ENCODE measurements at places on chromosomes 5 and 9.
A peak's percentile ranks its signal among the peaks of the same experiment; 100 is the strongest.

GRCh38 chr9:5301544-5301943 is 3.0 kb downstream of the RLN2 start:
- DNase-seq = no peak

DNA sequence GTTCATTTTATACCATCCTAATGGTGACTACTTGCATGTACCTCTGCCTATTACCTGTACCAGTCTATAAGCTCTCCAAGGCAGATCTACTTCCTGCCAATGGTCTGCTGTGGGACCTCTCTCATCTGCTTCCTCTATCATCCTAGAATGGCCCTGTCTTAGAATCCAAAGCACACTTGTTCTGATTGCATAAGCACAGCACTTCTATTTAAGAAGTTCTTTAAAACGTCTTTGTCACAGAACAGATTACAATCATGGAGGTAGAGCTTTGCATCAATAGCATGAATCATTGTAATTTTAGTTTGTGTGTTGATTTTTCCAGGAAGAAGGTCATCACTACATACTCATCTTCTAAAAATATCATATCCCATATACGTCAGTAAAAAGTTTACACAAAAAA is 131.8 kb upstream of the ACOT12 start:
- no peak for DNase-seq

GRCh38 chr5:66454186-66455078 is 141.8 kb upstream of the MAST4 start:
- no peak for DNase-seq

DNA sequence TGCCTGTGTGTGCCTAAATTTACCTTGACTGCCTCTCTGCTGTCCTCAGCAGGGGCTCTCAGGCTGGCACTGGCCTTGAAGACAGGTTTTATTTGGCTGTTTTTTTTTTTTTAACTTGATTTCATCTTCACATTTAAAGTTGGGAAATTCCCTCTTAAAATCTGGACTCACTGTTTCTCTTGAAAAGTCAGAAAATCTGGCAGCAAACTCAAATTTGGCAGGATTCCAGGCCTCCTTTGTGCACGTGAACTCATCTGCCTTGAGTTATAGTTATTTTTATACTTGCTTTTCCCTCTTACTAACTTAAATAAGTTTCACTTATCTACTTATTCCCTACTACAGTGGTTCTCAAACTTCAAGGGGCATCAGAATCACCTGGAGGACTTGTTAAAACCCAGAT is 118.4 kb upstream of the MAP3K1 start:
- DNase-seq = no peak

DNA sequence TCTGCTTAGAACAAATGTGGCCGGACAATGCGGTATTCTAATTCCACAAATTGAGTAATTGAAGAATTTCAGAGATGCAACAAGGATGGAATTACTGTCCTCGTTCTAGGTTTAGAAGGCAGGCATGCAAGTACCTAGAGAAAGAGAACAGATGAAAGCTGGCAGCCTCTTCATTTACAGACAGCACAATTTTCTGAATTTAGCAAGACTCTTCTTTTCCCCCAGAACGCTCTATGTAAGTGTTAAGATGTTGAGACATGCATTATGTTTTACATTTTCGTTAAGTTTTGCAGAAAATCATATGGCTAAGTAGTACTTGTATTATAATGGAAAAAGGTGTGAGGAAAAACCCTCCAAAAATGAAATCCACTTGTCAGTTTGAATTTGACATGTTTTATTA is 259.5 kb upstream of the ARRDC3 start:
- DNase-seq = no peak

DNA sequence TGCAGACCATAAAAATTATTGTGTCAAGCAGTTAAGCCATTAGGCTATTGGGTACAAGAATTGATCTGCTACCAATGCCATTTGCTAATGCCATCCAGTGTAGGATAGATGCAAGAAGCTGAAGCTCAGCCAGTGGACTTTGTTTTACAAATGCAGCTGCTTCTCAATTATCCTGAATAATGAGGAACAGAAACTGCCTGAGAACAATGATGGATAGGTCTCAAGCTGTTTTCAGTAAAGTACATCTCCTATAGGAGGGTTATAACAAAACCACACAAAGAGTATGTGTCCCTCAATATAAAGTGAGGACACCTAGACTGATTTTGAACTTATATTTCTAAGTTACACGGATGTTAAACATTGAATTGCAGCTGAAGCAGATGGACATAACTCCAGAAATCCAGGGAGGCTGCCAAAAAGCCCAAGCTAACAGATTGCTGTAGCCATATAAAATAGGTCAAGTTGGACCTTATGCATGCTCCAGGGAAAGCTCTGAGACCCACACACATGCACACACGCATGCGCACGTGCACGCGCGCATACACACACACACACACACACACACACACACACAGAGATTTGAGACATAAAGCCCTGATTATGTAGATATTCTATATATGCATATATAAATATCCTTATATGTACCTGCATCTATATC is 482.7 kb upstream of the CD180 start:
- no peak for DNase-seq

DNA sequence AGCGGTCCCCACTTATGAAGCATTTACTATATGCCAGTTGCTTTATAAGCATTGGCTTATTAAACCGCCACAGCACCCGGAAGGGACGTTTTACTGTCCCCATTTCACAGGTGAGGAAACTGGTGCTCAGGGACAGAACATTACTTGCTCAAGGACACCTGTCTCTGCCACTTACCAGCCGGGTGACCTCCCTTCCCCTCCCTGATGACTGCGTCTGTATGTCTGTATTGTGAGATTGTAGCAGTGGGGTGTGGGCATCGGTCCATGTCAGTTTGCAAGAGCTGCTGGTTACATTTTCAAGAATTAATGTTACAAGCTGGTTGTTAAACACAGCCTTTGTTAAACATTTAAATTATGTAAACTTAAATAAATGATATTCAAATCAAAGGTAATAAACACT is 77.6 kb upstream of the LMX1B start:
- DNase-seq = no peak

DNA sequence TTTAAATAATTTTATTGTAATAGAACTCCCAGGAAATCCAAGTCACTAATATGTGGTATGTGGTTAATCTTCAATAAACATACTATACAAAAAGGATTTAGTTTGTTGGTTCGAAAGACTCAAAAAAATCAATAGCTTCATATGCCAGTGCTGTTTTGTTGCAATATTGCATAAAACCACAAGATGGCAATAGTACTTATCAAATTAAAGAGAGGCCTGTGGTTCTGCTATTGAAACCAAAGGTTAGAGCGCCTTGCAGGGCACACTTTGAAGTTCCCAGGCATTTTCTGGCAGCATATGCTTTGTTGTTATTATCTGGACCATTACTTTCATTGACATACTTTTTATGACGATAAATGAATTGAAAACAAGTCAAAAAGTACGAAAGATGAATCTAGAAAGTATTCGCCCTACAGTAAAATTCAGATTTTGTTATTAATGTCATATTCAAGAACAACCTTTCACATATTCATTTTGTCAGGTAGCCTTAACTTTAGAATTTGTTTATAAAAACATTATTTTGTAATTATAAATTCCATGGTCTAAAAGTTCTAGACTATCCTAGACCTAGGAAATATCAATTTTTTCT is 316.3 kb downstream of the MCTP1 start:
- no peak for DNase-seq

DNA sequence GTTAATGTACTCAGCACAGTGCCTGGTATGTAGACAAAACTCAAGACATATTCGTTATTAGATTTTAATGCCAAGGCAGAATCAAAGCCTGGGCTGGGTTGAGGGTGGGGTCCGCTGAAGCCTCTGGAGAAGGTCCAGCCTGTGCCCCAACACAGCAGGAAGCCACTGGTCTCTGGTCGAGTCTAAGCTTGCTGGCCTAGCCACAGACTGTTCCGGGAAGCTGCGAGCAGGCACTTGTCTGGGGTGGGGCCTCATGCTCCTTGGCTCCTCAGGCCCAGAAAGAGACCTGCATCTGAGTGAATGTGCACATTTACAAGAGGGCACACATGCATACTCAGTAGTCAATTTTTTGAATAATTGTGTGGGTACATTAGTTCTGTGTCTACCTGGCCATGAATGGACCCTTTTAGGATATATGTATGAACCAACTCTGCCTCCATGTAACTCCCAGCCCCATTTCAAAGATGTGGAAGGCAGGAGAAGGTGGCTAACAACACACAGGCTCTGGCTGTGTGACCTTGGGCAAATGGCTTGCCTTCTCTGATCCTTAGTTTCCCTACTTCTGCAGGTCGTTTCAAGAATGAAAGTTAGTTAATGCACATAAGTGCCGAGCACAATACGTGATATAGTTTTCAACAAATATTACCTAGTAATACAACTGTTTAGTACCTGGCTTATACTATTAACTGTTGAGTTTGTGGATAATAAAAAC is 18.3 kb downstream of the FAT2 start:
- no peak for DNase-seq

- peak; percentile 62 for DNase-seq
Observed at GRCh38 chr5:35319333-35320002, 89.2 kb upstream of the PRLR start.
